ENCODE measurements at places on chromosomes 7 and 10.
A peak's percentile ranks its signal among the peaks of the same experiment; 100 is the strongest.

GRCh38 chr10:89047397-89047796 lies 56.8 kb downstream of the FAS start:
- no peak for DNase-seq

DNA sequence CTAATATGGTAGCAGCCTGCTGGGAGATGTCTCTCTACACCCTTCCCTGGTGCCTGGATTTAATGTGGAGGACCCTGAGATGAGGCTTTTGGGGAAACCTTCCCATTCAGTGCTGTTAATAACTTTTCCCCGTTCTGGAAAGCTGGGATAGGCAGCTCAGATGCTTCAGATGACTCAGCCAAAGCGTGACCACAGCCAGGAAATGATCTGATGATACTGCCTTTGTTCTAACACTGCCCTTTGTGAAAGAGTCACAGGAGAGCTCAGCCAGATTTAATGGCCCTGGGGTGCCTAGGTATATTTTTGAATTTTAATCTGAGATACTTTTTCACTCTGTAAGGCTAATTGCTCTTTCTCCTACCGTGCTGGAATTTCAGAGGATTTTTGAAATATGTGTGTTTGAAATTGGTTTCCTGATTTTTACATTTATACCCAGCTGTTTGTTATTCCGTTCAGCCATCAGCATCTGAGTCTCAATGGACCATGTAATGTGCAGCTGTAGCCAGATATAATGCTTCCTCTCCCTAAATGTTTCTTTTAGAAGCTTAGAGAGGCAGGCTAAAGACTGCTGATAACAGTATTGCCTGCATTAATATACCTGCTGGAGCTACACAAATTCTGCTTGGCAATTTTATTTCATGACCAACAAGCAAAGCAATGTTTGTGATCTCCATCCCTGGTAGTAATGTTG lies 17.8 kb downstream of the CELF2 start:
- no peak for DNase-seq

GRCh38 chr7:149071641-149072437 lies 18.7 kb downstream of the ZNF786 start:
- no peak for DNase-seq

- peak; percentile 39 for DNase-seq
Measured at GRCh38 chr7:142556740-142557139, 192.5 kb upstream of the PRSS1 start.

DNA sequence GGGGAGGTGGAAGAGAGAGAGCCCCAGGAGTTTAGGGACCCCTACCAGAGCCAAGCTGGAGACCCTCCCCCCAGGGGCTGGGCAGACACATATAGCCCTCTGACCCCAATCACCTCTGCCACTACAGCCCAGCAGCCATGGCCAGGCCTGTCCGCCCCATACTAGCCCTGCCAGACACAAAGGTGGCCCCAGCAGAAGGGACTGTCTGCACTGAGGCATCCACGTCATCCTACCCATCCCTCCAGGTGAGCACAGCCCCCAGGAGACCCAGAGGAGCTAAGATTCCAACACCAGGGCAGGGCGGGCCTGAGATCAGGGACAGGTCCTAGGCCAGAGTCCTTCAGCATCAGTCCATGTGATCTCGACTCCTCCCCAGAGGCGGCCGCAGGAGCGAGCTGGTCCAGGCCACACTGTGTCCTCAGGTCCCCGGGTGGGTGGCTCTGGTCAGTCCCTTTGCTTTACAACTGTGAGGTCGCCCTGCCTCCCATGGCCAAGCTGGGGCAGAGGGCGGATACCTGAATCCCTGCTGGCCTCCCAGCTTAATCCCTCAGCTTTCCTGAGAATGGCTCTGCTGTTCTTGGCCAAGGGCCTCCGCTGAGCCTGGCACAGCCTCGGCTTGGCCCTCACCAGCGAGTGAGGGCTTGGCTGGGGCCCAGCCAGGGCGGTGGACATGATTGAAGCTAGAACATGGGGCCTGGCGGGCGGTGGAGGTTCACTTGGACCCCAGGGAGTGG lies 14.3 kb upstream of the ELN start:
- DNase-seq: no peak

DNA sequence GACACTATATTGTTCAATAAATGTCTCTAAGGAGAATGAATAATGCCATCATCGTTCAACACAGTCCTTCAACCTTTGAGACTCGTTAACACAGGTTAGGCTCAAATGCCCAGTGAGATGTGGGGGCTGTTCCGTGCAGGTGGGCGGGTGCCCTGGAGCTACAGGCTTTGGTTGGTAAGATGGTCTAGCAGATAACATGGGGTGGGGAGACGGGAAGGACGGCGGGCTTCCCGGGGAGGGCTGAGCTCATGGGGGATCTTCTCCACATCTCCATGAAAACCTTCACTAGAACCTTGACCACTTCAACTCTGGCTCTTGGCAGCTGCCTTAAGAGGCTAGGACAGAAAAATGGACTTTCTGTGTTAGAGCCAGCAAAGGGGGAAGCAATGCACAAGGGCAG lies 134.1 kb upstream of the TCERG1L start:
- no peak for DNase-seq

GRCh38 chr7:33582533-33582932 lies 322.8 kb upstream of the BMPER start:
- no peak for DNase-seq

GRCh38 chr7:15783987-15784693 lies 97.7 kb upstream of the MEOX2 start:
- DNase-seq: no peak

GRCh38 chr7:1536743-1537534 lies 6.4 kb downstream of the MAFK start:
- peak; percentile 82 for DNase-seq

DNA sequence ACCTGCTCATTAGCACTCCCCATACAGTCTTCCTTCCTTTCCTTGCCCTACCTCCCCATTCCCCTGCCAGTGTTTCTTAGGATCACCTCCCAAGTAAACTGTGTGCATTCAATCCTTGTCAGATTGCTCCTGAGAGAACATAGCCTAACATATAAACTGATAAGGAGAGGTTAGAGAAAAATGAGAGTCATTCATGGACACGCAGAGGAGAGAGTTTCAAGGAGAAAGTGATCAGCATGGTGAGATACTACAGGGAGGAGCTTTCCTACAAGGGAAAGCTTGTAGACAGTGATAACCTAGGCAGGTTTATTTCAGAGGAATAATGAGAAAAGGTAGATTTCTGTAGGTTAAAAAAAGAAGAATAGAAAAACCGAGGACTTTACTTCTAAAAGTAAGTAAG lies 2.8 kb upstream of the ZC3HAV1L start:
- DNase-seq: no peak

- DNase-seq: no peak
Measured at GRCh38 chr10:74770400-74770799, 56.0 kb upstream of the KAT6B start.

DNA sequence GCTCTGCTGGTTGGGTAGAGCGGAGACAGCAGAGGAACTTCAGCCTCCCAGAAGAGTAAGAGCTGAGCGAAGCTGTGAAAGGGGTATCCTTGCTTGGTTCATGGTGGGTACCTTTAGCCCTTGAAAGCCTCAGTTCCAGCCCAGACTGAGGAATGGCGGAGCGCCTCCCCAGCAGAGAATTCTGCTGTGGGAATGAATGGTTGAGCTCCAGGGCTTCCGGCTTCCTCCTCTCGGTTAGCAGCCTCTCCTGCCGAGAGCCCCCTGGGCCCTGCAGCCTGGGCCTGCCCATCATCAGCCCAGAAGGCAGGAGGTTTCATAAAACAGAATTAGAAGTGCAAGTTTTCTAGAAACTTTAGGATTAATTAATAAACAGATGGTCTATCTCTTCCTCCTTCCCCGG lies 79.9 kb upstream of the ANLN start:
- no peak for DNase-seq

DNA sequence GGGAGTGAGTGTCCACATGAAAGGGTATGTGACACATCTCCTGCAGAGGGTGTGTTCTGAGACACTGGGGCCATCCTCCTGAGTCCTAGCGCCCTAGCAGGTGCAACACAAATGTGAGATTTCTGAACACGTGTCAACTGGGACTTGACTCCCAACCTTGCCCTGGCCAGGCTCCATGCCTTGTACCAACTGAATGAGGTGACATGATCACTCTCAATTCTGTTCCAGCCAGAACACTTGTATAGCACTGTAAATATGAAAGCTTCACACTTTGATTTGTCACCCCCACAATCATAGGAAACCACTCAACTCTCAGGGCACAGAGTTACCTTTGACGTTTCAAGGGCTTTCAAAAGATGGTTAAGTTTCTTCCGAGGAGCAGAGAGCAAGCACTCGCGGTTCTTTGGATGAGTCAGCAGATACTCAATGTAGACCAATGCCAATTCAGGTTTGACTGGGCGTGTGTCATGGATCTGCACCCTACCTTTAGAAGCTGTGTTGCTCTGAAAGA lies 48.6 kb downstream of the NCAPG2 start:
- DNase-seq: no peak

GRCh38 chr10:63976538-63976937 lies 455.3 kb downstream of the REEP3 start:
- peak; percentile 62 for DNase-seq

GRCh38 chr7:39094731-39095130 lies 117.0 kb downstream of the POU6F2 start:
- no peak for DNase-seq

DNA sequence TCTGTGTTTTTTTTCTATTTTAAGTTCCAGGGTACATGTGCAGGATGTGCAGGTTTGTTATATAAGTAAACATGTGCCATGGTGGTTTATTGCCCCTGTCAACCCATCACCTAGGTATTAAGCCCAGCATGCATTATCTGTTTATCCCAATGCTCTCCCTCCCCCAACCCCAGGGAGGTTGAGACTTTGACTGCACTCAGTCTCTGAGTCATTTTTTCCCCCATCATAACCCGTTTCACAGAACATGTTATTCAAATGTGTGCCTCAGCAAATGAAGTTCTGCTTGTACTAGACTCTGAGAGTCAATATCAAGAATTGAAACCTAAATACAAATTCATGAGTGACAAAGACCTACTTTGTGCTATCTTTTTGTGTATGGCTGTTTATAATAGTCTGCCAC lies 70.0 kb upstream of the CYP26C1 start:
- DNase-seq: peak; percentile 9

- no peak for DNase-seq
Measured at GRCh38 chr10:5944389-5945189, 32.8 kb downstream of the IL15RA start.

GRCh38 chr10:110783509-110784107 lies 88.1 kb upstream of the PDCD4 start:
- DNase-seq: no peak

- no peak for DNase-seq
Measured at GRCh38 chr10:115092258-115092554, 959 bp upstream of the ATRNL1 start.

- DNase-seq: no peak
Measured at GRCh38 chr7:23021596-23021995, 7.7 kb upstream of the HYCC1 start.

GRCh38 chr10:29784175-29784773 lies 149.5 kb upstream of the SVIL start:
- DNase-seq: peak; percentile 16

DNA sequence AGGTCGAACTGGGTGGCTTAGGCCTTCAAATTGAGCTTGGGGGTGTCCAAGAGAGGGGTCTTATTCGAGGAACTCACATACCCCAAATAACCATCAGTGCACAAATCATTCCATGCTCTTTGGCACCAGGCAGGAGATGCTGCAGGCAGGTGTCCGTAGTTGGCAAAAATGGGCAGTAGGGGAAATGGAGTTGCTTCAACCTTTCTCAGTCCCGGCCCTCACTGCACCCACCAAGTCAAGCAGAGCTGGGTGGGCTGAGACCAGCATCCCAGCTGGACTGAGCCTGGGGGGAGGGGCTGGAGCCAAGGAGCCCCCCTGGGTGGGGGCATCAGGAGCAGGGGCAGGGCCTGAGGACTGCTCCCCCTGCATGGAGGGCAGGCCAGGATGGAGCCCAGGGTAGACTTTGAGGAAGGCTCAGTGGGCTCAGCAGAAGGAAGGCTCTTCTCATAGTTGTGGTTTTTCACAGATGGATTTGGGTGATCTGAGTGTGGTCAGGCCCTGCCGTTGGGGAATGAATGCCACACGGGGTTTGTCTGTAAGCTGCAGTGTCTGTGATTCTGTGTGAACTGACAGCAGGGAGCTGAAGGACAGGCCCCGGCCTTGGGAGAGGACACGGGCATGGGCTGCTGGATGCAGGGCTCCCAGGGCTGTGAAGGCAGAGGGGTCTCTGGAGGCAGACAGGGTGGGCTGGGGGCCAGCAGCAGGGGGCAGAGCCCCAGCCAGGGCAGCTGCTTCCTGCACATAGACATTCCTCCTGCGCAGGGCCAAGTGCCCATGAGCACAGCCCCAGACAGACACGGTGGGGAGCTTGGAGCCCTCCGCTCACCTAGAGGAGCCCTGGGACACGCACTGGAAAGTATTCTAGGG lies 144.5 kb downstream of the ADCY1 start:
- no peak for DNase-seq

DNA sequence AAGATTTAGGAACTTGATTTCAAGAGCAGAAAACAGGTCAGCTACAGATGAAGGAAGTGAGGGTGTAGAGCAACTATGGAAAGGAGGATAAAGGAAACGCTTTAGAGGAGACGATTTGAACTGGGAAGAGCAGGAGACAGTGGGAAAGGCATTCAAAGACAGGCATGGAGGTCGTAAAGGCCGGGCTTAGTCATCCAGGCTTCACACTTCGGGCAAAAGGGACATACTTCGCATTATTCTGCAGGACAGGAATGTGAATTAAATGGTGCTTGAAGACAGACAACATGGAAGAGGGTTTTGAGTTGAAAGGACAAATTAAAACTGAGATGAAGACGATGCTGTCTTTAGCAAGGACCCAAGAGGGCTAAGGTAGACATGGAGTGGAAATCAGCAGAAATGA lies 8.1 kb downstream of the FAM171A1 start:
- DNase-seq: no peak

DNA sequence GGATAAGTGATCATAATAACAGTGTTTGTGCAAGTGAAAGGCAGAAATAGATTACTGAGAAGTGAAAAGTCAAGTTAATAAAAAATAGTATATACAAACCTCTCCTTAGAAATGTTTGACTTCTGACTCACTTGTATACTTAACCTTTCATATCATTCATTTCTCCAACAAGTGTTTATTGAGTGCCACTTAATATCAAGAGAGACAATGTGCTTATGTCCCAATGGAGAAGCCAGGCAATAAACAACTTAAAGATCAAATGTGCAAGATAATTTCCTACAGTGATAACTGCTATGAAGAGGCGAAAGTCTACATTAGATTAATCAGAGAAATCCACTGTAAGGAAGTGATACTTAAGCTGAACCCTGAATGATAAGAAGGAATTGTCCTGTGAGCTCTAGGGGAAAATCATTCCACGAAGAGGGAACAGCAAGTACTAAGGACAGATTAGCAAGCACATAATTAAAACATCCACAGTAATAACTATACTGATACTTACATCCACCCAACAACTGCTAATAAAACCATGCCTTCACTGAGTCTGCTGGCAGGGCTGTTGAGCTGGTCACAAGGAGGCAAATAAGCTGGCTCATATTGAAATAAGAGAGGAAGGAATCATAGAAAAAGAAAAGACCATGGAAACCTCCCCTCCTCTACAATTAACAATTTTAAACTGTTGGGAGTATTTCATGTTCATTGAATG lies 203.5 kb downstream of the CTNNA3 start:
- no peak for DNase-seq

All from HEK293T (cell line).